ENCODE measurements at places on chromosomes 4 and X.
A peak's percentile ranks its signal among the peaks of the same experiment; 100 is the strongest.

DNA sequence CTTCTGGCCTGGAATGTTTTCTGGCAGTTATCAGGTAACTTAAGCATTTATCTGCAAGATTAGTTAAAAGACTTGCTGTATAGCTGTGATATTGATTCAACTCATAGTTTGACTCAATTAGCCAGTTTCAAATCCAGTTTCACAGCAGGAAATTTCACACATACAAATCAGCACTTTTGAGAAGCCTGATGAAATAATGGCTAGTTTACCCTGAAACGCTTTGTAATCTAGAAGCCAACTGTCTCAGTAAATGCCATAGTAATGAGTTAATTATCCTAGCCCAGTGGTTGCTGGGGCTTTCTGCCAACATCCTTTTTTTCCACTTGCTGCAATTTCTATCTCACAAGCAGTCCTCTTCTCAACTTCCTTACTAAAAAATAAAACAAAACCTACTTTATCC is 53.1 kb downstream of the ARHGEF38 start:
- no peak overlapping the region for H3K4me3 ChIP-seq
- no peak for DNase-seq
- H3K4me1 ChIP-seq, result no peaks in the 10 kb centered on the region
- H3K27ac ChIP-seq, result no peak overlapping the region

DNA sequence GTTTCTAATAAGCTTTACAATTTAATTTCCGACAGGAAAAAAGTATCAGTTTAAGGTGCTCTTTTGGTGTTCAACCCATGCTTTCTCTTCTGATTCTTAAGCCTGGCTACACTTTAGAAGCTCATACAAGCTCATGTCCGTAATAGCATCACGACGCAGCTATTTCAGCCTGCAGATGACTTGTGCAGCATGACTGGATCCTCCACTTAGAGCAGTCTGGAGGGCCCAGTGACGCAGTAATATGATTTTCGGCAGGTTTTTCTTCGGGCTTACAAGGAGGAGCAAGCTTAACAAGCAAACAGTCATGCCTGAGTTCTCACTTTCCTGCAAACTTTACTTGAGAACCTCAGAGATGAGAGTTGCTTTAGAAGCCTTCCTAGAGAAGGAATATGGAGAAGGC is 85.3 kb upstream of the MAML3 start:
- no peaks in the 10 kb centered on the region for H3K27me3 ChIP-seq
- H3K27ac ChIP-seq, result no peak overlapping the region

DNA sequence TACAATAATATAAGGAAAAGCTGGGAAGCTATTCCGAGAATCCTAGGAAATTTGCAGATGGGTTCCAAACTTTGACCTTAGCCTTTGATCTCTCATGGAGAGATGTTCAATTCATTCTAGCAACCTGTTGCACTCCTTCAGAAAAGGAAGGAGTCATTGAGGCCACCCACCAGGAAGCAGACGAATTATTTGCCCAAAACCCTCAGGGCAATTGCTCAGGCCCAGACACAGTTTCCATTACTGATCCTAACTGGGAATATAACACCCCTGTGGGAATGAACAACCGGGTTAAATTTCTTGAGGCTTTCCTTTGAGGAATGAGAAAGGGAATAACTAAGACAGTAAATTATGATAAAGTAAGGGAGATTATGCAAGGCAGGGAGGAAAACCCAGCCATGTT is 13.5 kb upstream of the ZNF280C start:
- H3K4me3 ChIP-seq, result no peak overlapping the region
- no peaks in the 10 kb centered on the region for H3K36me3 ChIP-seq
- H3K27ac ChIP-seq, result no peak overlapping the region
- H3K4me1 ChIP-seq, result peaks cover 13% of the 10 kb centered on the region
- H3K27me3 ChIP-seq, result no peaks in the 10 kb centered on the region

GRCh38 chrX:93673056-93673868 is at the start of gene NAP1L3:
Gene NAP1L3 (minus strand): TSS chrX:93673578. CDS start chrX:93673304, 274 bp downstream.
- H3K4me1 ChIP-seq, result peaks cover 25% of the 10 kb centered on the region
- peak within 1 kb of the TSS; percentile 96 for H3K4me3 ChIP-seq
- peak; percentile 78 for DNase-seq
- no peaks in the 10 kb centered on the region for H3K36me3 ChIP-seq
- H3K27me3 ChIP-seq, result no peaks in the 10 kb centered on the region

- H3K4me1 ChIP-seq, result peaks cover 31% of the 10 kb centered on the region
- H3K27me3 ChIP-seq, result no peaks in the 10 kb centered on the region
- no peaks in the 10 kb centered on the region for H3K36me3 ChIP-seq
- DNase-seq, result no peak
- H3K27ac ChIP-seq, result peak overlapping the region; percentile 84
Measured at GRCh38 chr4:7503559-7504249, 69.0 kb upstream of the PSAPL1 start.

- H3K4me3 ChIP-seq, result peak overlapping the region; percentile 49
- H3K4me1 ChIP-seq, result peaks cover 47% of the 10 kb centered on the region
- H3K27ac ChIP-seq, result no peak overlapping the region
- no peak for DNase-seq
Measured at GRCh38 chr4:3387943-3388361, 53.8 kb upstream of the HGFAC start.

DNA sequence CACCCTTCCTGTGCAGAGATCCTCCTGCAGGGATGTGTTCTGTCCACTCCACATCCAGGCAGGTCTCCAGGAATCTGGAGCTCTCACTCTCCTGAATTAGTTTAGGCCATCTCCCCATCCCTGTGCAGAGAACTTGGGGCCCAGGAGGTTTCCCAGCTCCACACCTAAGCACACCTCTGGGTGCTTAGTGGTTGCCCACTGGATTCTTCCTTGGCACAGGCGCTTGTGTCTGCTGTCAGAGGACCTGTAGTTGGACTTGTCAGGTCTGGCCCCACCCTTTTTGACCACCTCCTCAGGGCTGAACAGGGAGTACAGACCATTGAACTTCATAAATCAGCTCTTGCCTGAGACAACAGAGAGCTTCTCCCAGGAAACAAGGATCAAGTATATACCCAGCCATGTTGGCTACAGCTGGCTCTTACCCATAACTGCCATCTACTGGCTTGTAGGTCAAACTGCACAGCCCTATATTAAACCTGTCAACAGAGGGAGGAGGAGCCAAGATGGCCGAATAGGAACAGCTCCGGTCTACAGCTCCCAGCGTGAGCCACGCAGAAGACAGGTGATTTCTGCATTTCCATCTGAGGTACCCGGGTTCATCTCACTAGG is 275.5 kb downstream of the PPARGC1A start:
- H3K36me3 ChIP-seq, result no peaks in the 10 kb centered on the region
- H3K4me1 ChIP-seq, result no peaks in the 10 kb centered on the region
- H3K4me3 ChIP-seq, result no peak overlapping the region
- no peak overlapping the region for H3K27ac ChIP-seq
- no peak for DNase-seq
- H3K27me3 ChIP-seq, result no peaks in the 10 kb centered on the region

DNA sequence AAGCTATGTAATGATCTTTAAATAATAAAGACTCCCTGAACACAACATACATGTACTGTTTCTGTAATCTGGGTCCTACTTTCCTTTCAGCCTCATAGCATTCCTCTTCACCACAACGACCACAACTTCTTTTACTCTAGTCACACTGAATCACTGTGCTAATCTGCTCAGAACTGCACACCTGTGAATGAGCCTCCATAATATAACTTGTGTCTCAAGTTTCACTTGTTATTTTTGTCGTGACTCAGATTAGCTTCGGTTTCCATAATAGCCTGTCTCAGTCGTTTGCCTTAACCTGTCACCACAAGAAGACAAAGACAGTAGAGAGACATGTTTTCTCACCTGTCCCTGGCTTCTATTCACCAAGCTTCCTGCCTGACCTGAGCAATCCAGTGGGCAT is 61.8 kb downstream of the MAGED1 start:
- no peak overlapping the region for H3K4me3 ChIP-seq
- DNase-seq, result no peak
- no peak overlapping the region for H3K27ac ChIP-seq
- H3K4me1 ChIP-seq, result no peaks in the 10 kb centered on the region

DNA sequence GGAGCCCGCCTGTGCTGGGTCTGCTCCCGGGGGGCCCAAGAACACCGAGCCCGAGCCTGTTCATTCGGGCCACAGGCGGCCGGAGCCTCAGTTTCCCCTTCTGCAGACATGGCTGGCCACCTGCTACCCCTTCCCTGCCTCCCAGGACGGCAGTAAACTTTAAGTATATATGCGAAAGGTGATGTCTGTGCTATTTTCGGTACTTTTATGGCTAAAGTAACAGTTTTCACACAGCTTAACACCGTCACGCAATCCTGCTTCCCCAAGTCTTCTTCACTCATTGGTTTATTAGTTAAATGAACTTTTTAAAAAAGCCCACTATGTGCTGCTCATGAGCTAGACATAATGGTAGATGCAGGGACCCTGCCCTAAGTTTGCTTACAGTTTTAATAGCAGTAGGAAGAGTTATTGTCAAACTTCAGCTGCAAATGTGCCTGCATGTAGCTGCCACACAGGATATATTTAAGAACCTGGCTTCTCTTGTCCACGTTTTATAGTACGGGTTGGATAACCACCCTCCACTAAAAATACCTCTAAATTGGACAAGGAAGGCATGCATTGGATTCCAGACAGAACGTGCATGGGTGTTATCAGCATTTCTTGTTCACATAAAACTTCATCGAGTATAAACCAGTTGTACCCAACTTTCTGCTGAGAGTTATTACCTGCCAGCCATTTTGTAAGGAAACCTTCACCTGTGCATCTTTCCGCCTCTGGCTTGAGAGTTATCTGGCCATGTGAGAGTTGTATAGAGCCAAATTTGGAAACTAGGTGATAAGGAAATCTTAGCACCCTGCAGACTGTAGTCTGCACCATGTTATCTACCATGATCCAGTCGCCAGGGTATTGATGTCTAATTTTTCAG is 741 bp downstream of the ANAPC4 start:
- no peak for DNase-seq
- H3K36me3 ChIP-seq, result no peaks in the 10 kb centered on the region
- H3K4me3 ChIP-seq, result no peak overlapping the region
- H3K27ac ChIP-seq, result no peak overlapping the region

- no peaks in the 10 kb centered on the region for H3K4me1 ChIP-seq
- peaks cover 3% of the 10 kb centered on the region for H3K36me3 ChIP-seq
- H3K27me3 ChIP-seq, result no peaks in the 10 kb centered on the region
- H3K4me3 ChIP-seq, result no peak overlapping the region
- H3K27ac ChIP-seq, result no peak overlapping the region
Measured at GRCh38 chr4:89800012-89800516, 36.9 kb downstream of the SNCA start.

- DNase-seq, result no peak
- peaks cover 10% of the 10 kb centered on the region for H3K36me3 ChIP-seq
- H3K27me3 ChIP-seq, result no peaks in the 10 kb centered on the region
Measured at GRCh38 chrX:18931972-18932371, 51.9 kb downstream of the PHKA2 start.

DNA sequence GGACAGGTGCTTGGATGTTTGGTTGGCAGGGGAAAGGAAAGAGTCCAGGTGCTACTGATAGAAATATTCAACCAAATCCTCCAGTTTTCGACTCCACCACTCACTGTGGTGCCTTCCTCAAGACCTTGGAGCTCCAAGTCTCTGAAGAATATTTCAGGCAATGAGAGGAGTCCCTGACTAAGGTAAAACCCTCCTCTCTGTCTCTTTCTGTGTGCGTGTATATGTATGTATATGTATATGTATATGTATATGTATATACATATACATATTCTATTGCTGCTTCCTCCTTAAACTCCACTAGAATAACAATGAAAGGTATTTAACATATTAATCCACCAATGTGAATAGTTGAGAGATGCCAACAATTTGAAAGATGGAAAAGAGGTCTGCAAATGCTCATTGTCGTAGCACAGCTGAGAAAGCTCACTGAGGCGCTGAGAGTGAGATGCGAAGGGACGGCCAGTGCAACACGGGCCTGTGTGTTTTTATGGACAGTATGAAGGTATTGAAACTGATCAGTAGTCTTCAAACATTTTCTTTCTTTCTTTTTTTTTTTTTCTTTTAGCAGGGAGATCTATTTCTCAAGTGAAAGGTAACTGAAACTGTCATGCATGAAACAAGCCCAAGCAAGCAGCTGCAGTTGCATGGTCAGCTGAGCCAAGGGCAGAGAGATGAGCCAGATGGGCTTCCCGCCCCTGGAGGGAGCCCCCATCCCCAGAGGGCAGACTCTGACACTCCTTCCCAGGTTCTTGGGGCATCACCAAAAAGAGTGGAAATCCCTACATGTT is 41.1 kb upstream of the HS3ST1 start:
- no peak for DNase-seq
- H3K4me3 ChIP-seq, result no peak overlapping the region
- no peaks in the 10 kb centered on the region for H3K36me3 ChIP-seq

- no peaks in the 10 kb centered on the region for H3K27me3 ChIP-seq
- H3K27ac ChIP-seq, result no peak overlapping the region
- no peak for DNase-seq
- no peak overlapping the region for H3K4me3 ChIP-seq
Measured at GRCh38 chr4:158715802-158716201, 7.4 kb downstream of the PPID start.

GRCh38 chrX:30278365-30278764 is 30.8 kb downstream of the NR0B1 start:
- no peak for DNase-seq
- H3K27me3 ChIP-seq, result no peaks in the 10 kb centered on the region

DNA sequence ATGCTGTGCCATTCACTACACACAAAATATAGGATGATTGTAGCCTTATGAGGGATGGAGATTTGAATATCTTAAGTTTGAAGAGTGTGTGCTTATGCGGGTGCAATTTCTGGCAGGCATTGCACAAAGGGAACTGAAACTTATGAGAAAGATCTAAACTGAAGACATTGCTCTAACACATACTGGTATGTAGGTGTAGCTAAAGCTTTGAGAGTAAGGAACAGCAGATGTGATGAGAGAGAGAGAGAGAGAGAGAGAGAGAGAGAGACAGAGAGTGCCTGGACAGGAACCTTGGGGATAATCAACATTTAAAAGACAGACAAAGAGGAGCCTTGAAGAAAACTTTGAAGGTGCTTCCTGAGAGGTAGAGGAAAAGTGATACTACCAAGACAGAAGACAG is 379.7 kb downstream of the SPRY1 start:
- no peak for DNase-seq
- no peak overlapping the region for H3K4me3 ChIP-seq
- H3K4me1 ChIP-seq, result peaks cover 4% of the 10 kb centered on the region
- H3K27me3 ChIP-seq, result no peaks in the 10 kb centered on the region

- peaks cover 15% of the 10 kb centered on the region for H3K4me1 ChIP-seq
- no peak overlapping the region for H3K27ac ChIP-seq
- no peak overlapping the region for H3K4me3 ChIP-seq
- no peaks in the 10 kb centered on the region for H3K27me3 ChIP-seq
Measured at GRCh38 chr4:42641161-42641560, 15.7 kb downstream of the ATP8A1 start.

DNA sequence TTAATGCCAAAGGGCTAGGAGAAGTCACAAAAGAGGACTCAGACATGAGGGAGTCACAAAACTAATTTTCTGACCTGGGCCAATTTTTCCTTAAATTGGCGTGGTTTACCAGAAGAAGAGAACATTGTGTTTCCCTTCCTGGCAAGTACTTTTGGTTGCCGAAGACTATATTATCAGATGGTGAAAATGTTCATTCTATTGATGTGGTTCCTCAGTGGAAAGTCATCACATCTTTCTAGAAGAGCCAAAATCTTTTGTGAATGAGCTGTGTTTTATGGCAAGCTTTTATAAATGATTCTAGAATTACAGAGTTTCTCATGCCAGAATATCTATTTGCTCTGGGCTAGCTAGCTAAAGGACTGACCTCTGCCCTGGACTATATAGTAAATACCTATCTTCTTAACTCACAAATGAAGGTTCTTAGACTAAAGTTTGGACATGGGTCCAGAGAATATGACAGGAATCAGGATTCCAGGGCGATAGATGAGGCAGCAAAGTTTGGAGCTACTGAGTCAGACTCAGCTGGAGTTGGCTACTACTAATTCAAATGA is 288.9 kb downstream of the IL1RAPL2 start:
- no peak overlapping the region for H3K4me3 ChIP-seq
- H3K27ac ChIP-seq, result no peak overlapping the region
- H3K36me3 ChIP-seq, result peaks cover 3% of the 10 kb centered on the region
- H3K4me1 ChIP-seq, result peaks cover 14% of the 10 kb centered on the region
- DNase-seq, result no peak
